ENCODE measurements at places on chromosomes 5 and 9.

- DNase-seq: no peak
These were observed 53.3 kb downstream of the FOXD1 start for GRCh38 chr5:73395256-73395655.

DNA sequence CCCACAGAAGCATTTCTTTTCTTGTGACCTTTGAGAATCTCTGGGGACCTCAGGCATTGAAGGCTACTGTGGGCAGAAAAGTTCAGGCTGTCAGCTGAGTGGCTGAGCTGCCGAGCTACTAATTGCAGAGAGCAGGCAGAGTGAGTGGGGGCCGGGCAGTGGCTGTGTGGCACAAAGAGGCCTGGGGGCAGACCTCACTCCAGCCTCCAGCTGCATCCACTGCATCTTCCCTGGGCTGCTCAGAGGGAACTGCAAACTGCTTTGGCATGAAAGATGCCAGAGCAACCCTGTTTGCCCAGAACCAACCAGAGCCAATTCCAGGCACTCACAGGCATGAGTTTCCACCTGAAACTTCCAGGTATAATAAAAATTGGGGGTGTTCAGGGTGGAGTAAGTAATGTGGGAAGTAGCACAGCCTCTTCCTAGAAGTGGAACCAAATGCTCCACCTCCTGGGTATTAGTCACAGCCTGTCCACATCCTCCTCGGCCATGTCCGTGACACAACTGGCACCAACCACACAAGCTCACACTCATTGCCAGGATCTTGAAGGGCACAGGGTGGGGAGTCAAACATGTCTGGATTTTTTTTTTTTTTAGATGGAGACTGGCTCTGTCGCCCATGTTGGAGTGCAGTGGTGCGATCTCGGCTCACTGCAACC is 548.9 kb downstream of the BNC2 start:
- DNase-seq: no peak

DNA sequence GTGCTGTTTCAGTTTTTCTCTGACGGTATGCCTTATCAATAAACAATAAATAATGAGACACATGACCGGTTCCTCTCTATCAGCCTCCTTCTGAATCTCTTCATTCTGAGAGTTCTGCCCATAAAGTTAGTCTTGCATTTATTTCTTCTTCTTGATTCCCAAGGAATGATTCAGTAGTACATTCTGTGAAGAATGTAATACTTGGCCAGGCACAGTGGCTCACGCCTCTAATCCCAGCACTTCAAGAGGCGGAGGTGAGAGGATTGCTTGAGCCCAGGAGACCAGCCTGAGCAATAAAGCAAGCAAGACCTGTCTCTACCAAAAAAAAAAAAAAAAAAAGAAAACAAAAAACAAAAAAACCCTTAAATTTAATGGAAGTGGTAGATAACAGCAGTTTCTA is 53.9 kb downstream of the PAM start:
- DNase-seq: no peak

- DNase-seq: no peak
These were observed 399.8 kb upstream of the PIK3R1 start for GRCh38 chr5:67815455-67816391.

DNA sequence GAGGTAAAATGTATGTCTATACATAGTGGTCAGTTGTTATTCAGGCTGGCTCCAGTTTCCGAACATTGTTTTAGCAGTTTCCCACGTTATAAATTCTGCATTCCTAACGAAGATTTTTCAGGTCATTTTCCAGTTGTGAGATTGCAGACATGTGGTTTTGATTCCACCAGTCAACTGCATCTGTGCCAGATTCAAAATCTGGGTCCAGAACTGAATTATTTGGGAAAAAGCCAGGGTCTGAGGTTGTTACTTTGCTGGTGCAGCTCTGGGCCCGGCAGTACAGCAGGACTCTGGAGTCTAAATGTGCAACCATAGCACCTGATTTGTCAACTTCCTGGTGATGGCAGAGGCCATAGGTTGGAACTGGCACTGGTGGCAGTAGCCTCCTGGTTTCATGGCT is 105.7 kb upstream of the MEGF10 start:
- DNase-seq: no peak

DNA sequence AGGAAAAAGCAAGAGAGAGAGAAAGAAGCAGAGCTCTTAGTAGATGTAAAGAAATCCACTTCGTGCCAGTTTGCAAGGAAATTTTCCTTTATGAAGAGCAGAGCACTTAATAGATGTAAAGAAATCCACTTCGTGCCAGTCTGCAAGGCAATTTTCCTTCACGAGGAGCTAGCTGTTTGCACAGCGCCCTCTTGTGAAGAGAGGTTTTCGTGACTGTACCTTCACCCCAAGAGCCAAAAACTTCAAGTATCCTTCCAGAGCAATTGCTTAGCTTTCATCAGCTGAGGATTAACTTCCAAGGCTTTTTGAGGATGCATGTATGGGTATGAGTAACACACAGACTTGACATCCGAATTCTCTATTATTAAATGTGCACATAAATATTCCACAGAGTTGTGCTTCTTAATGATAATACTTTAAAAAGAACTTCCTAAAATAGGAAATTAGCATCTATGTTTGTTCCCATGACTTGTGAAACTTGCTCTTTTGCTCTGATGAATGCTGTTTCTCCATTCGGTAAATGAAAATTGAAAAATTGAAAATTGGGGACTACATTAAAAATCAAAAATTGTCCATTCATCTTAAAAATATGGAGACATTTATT is 525.6 kb downstream of the PDE4D start:
- no peak for DNase-seq

DNA sequence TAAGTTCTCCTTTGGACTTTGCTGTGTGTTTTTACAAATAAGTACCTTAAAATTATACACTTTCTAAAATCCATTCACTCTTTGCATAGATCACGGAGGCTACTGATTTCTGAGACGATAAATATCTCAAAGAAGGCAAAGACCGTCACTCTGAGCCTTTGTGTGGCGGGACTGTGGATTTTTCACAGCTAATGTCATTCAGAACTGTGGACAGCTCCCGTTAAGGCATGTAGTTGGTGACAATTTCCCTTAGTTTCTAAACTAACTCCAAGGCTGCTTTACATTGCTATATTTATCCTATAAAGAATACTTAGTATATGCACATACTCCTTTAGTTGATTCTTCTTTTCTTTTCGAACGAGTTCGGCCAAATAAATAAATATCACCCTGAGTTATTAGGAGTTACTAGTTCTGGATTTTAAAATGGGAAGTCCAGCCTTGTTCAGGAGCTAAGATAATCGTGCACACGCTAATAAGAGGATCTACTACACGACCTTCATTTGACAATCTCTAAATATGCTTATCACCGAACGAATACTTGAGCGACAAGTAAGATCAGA is 1.8 kb downstream of the HCN1 start:
- no peak for DNase-seq

- no peak for DNase-seq
These were observed 86.9 kb downstream of the NR6A1 start for GRCh38 chr9:124684169-124684568.

DNA sequence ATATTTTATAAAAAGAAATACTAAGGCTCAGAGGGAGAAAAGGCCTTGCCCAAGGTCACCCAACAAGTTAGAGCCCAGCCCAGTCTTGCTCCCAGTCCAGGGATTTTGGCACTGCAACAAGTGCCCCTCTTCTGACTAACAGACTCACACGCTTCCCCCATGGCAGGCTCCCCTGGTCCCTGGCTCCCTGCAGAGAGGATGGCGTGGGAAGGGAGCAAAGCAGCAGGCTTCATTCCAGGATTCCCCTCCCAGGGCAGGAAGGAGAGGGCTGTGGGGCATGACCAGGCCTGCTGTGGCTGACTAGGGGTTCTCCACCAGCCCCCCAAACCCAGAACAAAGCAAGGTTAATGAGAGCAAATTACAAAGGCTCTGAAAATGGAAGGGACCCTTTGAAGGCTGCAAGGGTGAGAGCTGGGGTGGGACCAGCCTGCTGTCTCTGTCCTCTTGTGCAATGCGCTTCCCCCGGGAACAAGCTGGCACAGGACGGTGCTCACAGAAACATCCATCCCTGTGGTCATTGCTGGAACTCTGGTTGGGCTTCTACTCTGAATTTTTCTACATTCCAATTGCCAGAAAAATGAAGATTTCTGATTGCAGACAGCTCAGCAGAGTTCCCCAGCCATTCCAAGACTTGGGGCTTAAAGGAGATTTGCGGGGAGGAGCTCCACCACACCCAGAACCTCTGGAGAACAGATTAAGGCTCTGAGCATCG is 37.1 kb upstream of the FAT2 start:
- DNase-seq: no peak

DNA sequence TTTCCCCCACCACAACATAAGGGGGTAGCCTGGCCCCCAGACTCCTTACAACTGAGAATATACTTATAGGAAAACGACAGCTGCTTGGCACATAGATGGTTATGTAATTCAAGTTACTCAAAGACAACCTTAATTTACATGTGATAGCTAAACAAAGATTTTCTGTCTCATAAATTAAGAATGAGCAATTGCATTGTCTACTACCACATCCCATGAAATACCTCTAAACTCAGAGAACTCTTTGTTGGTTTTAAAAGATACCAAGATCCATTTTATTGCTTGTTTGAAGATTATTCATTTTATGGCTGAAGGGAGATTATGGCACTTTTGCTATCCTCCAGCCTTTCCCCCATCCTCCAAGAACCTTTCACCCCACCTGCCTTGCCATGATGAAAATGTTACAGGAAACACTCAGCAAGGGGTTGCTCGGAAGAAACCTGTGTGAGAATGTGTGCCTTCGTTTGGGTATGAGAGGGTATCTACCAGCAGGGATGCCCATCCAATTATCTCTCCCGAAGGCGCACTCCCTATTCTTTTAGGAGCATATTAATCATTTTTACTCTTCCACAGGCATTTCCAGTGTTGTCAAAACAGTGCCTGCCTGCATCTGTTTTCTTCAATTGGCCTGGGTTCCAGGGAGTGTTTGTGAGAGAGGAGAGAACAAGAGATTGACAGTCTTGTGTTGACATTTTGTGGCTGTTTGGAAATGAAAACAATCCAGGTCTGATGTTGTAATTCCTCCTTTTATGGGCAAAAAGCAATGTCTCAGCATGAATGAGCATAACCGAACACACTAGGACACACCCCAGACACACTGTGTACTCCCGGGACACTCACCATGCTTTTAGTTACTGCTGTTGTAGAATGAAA is 208.0 kb upstream of the ANKRD55 start:
- no peak for DNase-seq

DNA sequence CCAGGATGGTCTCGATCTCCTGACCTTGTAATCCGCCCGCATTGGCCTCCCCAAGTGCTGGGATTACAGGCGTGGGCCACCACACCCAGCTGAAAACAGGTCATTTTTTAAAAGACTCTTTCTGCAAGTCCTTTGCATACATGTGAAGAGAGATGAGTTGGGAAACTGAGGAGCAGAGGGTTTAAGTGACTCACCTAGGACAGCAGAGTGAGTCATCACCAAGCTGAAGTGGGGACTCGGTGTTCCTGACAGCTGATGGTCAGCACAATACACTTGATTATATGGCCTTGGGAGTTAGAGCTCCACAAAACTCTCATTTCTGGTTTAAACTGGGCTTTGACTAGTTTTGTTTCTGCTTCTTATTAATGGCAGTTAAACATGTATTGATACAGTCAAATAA is 38.1 kb upstream of the SSBP2 start:
- no peak for DNase-seq

DNA sequence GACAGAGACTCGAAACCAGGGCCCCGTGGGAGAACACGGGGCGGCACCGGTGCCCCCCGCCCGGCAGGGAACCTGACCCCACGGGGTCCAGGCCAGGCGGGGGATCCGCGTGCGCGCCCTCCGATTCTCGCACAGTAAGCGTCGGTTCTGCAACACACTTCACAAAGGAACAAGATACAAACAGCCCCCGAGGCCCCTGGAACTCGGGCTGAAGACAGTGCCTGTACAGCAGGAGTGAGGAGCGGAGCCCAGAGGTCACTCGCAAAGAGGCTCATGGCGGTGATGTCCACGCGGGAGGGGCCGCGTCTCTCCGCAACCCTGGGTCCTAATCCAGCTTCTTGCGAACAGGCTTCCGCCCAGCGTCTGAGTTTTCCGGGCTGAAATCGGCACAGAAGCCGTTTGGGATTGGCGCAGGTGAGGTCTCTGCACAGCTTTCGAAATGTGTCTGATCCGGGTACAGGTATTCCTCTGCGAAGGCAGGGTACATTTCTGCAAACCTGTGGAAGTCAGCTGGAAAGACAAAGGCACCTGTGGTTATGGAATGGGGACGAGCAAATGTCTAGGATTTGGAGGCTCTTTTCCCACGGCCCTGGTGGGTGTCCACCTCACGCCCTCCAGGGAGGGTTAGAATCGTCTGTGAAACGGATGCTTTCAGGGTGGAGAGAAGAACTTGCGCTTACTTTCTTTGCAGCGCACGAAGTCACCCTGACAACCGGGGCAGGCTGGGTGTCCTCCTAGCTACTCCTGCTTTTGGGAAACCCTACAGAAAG is 18.3 kb upstream of the SLC6A3 start:
- no peak for DNase-seq

- DNase-seq: no peak
These were observed 555.6 kb downstream of the PRR16 start for GRCh38 chr5:121019734-121020133.

DNA sequence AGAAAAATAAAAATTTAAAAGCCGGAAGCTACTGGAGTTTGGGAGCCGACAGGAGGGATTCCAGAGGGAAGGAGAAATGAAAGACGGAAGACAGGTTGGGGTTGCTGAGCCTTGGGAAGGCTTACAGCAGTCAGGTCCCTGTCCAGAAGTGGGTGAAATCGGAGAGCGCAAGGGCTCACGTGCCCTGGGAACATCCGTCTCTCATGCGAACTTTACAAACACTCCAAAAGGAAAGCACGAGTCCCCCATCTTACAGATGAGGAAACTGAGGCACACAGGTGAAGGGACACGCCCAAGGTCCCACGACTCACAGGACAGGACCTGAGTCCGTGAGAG is 347 bp upstream of the OLFML2A start:
- DNase-seq: no peak

DNA sequence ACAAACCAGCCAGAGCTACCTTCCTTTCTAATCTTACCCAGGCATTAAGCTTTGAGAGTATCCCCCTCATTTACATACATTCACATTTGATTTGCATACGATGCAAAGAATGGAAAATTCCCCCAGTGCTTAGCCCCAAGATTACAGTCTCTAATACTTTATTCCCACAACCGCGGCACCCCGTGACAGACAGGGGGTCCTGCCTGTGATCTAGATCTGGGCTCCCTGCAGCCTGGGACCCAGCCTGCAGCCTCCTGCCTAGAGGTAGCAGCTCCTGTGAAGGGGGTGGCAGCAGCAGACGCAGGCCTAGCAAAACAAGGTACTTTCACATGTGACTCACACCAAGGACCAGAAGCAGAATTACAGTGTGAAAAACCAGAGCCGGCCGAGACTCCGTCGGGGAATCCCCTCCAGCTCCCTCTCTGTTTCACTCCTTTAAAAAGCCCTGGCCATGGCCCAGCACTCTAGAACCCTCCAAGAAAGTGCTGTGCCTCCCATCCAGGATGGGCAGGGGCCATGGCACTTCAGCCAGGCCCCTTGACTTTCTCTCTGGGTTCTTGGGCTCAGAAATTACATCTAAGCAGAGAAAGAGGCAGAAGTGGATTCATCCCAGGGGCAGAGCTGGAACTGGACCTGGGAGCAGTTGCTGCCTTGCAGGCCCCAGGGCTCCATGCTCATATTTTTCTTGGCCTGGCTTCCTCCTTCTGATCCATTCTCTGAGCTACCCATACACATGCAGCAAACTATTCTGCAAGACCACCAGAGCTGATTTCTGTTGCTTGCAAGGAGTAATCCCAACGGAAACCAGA is 14.0 kb upstream of the TCF7 start:
- no peak for DNase-seq

Data from NCI-H510A (cell line).